Globus pallidus (tissue), 1 donor: ENCODE measurements at places on chromosomes 3 and 15.

- DNase-seq: no peak
Observed at GRCh38 chr3:118573912-118574311, 460.7 kb downstream of the IGSF11 start.

GRCh38 chr15:31125061-31125460 is 23.5 kb upstream of the TRPM1 start:
- no peak for DNase-seq

DNA sequence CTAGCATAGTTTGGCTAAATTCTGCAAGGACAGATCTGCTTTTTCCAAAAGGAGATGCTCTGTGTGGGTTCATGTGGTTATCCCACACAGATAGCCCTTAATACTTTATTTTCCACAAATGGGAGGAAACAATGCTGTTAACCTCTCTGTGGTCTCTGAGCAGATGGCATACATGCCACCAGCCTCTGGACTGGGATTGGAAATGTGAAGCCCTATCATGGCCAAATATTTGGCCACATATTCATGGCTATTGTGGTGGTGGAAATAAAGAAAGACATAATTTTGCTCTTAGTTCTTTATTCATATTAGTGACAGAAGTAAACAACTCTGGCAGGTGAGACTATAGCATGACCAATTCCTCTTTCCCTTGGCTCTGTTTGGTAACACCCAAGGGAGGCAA is 726.2 kb downstream of the ROBO1 start:
- no peak for DNase-seq

DNA sequence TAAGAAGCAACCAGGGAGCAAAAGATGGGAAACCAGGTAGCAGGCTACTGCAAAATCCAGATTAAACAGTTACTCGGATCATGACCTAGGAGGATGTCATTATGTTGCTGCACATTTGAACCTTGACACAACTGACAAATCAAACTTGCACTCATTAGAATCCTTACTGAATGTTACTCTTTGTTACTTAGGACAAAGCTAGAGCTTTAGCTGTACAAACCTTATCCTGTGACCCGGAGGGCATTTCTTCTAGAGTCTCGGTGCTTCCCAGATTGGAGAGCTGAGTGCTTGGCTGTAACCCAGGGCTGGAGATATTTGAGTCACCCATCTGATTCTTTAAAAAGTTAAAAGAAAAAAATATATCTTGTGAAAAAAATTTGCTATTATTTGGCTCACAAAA is 43.4 kb downstream of the DCP1A start:
- DNase-seq: no peak

- no peak for DNase-seq
Observed at GRCh38 chr3:112687211-112687610, 46.3 kb upstream of the CCDC80 start.

GRCh38 chr15:57061696-57062095 is 143.3 kb downstream of the TCF12 start:
- no peak for DNase-seq

- DNase-seq: no peak
Observed at GRCh38 chr15:41950489-41950888, 21.9 kb downstream of the EHD4 start.

DNA sequence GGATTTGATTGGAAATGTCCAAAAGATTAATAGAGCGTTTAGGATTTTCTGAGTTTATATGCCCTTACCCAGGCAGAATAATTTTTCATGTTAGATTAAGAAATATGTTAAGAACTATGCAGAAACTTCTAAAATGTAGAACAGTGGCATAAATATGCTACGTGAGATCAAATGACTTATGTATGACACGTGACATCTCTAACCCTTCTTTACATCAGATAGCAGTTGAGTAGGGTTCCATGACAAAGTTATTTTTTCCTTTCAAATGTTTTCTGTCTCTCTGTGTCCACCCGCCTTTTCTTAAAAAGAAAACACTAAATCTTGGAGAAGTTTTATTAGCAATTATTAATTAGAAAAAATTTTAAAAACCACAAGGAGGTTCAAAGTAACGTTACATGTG is 8.6 kb upstream of the TFG start:
- DNase-seq: no peak

- DNase-seq: no peak
Observed at GRCh38 chr3:9891072-9891622, 737 bp downstream of the JAGN1 start.

DNA sequence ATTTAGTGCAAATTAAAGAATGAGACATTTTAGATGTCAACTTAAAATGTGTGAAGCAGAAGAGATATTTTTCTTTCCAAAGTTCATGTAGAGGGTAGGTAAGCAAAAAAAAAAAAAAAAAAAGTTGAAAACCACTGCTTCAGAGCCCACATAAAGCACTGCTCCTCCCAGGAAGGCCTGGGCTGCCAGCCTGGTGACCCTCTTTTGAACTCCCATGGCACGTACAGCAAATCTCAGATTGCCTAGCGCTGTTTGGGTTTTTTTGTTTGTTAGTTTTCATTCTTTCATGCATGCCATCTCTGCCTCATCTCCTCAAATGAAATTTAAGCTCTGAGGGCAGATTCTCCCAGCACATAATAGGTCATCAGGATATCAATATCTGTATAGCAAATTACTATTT is 120.1 kb downstream of the SRGAP3 start:
- DNase-seq: no peak

- DNase-seq: no peak
Observed at GRCh38 chr3:174862666-174863065, 3.5 kb downstream of the NAALADL2 start.

DNA sequence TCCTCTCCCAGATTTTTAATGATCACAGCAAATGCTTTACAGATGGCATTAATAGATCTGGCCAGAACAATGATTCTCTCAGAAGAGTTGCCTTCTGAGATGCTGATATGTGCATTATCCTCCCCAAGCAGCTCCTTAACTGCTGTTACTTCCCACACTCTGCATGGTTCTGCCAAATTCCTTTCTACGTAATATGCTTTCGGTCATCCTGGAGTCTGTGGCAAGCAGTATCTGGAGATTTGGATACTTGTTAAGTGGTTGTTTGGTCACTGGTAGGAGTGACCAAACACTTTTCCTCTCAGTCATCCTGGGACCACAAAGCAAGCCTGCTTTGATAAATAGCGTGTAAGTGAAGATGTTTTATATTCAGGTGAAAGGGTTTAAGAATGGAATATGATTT is 71.1 kb upstream of the CCNL1 start:
- DNase-seq: no peak

DNA sequence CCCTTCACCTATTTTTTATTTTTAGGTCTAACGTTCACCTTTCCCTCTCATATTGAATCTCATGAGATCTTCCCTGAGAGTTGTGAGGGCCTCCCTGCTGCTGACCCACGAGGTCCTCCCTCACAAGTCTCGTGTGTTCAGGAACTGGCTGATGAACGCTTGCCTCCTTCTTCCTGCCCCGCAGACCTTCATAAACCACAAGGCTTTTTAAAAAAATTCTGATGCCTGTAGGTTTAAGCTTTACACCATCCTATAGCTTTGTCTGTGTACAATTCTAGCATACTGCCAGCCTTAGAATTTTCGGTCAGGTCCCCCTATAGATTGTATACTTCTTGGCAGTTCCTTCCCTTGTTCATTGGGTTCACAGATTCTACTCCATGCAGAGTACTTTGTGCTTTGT is 50.5 kb downstream of the CHST2 start:
- DNase-seq: no peak

DNA sequence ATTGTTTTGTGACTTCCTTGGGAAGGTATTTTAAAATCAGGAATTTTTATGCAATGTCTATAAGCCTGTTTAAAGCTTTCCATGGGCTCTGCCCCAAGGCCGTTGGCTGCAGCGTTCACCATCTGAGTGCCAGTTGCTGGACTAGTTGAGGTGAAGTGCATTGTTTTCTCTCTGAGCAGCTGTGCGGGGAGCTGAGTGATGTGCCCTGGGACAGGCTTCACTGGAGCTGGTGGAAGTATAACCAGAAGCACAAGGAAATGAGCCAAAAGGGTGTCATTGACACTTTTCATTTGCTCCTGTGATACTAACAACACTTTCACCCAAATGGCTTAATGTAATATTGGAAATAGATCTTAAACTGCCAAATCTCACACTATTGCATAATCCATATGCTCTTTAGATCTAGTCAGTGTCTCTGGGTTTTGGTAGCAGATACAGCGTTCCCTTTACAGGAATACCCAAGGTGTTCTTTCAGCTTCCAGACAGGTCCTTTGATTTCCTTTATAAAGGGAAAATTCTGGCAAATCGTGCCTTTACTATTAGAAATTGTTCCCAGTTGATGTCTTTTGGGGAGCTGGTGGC is 29.2 kb downstream of the APH1B start:
- DNase-seq: no peak

- DNase-seq: no peak
Observed at GRCh38 chr3:81463781-81464180, 297.7 kb downstream of the GBE1 start.

DNA sequence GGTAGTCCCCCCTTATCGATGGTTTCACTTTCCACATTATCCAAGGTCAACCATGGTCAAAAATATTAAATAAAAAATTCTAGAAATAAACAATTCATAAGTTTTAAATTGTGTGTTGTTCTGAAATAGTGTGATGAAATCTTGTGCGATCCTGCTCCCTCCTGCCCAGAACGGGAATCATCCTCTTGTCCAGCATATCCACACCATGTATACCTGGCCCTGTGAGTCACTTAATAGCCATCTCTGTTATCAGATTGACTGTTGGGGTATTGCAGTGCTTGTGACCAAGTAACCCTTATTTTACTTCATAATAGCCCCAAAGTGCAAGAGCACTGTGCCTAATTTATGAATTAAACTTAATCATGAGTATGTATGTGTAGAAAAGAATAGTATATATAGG is 19.1 kb downstream of the FAM81A start:
- no peak for DNase-seq

- peak; percentile 53 for DNase-seq
Observed at GRCh38 chr15:74978503-74978902, 16.9 kb upstream of the SCAMP5 start.

DNA sequence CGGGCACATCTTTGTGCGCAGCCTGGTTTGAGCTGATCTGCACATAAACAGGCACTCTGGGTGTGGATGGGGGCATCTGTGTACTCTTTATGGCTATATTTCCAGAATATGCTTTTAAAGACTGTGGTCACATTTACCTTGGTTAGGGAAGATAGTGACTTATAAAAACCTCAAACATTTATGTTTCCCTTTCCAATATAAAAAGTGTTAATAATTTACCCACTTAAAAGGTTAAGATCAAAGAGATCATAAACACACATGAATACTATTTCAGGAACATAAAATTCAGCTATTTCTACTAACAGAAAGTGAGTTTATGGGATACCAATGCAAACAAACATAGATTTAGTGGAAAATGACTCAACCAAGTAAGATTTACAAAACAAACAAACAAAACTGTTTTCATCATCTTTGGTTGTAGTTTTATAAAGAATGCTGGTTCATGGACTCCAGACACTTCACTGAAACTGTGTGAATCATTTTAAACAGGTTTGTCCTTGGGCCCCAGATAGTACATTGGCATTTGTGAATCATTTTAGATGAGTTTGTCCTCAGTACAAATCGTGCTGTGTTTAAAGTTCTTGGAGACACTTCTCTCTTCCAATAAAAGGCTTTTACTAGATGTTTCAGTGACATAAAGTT is 253.5 kb upstream of the CTDSPL start:
- DNase-seq: no peak

DNA sequence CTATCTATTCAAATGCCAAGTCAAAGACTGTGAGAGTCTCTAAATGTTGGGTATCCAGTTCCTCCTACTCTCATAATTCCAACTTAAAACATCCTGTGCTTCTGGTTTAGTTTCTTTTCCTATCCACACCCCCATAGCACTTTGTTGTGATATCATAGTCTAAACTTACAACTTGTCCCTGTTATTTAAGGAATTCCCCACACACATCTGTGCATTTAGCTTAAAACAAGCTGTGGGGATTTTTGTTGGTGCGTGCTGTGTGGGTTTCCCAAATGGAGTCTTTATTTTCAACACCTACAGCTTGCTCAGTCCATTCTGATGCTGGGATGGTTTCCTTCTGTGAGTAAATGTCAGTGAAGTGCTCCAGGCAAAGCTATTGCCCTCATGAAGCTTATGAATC is 167.3 kb downstream of the GMNC start:
- no peak for DNase-seq

- DNase-seq: no peak
Observed at GRCh38 chr3:152054315-152054714, 180.9 kb downstream of the SUCNR1 start.

GRCh38 chr3:106092792-106093191 is 224.0 kb upstream of the CBLB start:
- no peak for DNase-seq

DNA sequence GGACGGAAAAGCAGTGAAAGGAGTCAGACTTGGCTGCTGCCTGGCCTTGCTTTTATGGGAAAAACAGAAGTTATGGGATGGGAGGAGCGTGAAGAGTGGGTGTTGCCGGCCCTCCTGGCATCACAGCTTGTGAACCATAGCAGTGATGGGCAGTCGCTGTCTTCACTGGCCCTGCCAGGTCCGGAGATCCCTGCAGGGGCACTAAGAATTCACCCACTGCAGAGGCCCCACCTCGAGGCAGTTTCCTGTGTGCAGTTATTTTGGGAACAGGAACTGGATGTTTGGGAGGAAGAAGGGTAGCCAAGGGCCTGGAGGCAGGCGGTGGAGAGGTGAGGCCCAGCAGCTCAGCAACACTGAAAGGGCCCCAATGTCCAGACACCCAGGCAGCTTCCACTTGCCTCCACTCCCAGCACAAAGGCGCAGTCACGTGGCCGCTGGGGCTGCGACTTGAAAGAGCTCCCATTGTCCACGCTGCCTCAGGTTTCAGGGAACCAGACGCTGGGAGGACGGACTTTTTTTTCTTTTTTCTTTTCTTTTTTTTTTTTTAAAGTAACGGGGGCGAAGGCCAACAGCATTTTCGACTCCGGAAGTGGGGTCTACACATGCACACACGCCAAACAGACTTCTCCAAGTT is 255.6 kb downstream of the ZNF621 start:
- peak; percentile 91 for DNase-seq

GRCh38 chr3:100002599-100003350 is 111.5 kb downstream of the FILIP1L start:
- DNase-seq: no peak

GRCh38 chr3:138748190-138748589 is 86.5 kb downstream of the PIK3CB start:
- no peak for DNase-seq

GRCh38 chr3:45491344-45491743 is 103.0 kb downstream of the LARS2 start:
- no peak for DNase-seq

GRCh38 chr3:106593381-106593780 is 724.6 kb upstream of the CBLB start:
- no peak for DNase-seq

GRCh38 chr3:131794766-131795388 is 239.9 kb downstream of the CPNE4 start:
- DNase-seq: peak; percentile 31

- DNase-seq: no peak
Observed at GRCh38 chr3:27391796-27392195, 22.6 kb upstream of the NEK10 start.

DNA sequence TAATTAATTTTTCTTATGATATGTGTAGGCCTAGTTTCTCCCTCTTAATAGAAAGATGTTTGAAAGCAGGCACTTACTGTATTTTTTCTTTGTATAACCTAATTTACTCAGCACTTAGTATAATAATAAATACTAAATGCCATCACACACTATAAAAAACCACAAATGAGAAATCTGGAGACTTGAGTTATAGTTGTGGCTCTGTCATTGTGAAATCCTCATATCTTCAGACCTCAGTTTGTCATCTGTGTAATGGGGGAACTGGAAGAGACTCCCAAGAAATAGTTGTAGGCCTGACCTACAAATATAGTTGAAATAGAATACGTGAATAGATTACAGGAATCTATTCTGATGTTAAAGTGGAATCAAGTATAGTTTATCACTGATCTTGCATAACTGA is 287.6 kb upstream of the DPH6 start:
- DNase-seq: no peak

- DNase-seq: no peak
Observed at GRCh38 chr15:78101423-78102105, 9.2 kb downstream of the SH2D7 start.
